ENCODE measurements at places on chromosomes 1 and 21. TPM values are rescaled to one million over a fixed set of nuclear protein-coding genes. Genes with fewer than 3 reads are reported as not detected.

GRCh38 chr1:200081969-200082245 is 54.4 kb downstream of the NR5A2 start:
- no peak overlapping the region for H3K27ac ChIP-seq
- no peaks in the 10 kb centered on the region for H3K4me1 ChIP-seq
- no peaks in the 10 kb centered on the region for H3K36me3 ChIP-seq
- peaks cover 22% of the 10 kb centered on the region for H3K27me3 ChIP-seq
- H3K4me3 ChIP-seq = no peak overlapping the region

DNA sequence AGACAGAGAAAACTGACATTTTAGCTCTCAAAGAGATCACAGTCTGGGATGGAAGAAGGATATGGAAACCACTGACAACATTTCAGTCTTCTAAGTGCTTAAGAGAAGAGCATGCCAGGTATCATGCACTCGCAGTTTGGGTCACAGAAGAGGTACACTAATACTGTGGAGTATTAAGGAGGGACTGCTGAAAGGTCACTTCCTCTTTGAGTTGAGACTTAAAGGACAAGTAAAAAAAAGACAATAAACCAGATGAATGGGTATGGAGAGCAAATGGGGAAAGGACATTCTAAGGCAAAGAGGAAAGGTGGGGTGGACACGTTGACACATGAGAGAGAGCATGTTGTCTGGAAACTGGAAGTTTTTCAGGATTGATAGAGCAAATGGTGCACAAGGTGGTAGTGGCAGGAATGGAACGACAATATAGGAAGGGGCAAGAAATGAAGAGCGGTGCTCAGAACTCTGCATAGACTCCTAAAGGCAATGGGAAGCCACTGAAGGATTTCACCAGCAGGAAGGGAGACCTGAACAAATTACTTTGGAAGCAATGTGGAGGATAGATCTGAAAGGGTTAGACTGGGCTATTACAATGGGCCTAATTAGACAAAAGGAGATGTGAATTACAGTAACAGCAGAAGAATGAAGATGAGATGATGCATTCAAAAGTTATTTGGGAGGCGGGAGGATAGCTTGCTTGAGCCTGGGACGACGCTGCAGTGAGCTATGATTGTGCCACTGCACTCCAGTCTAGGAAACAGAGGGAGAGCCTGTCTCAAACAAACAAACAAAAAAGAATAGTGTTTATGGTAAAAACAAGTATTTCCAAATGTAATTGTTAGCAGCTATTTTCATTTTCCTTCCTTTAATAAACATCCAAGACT is 11.1 kb downstream of the DIPK1A start:
- H3K4me3 ChIP-seq = no peak overlapping the region
- DNase-seq = no peak
- H3K27me3 ChIP-seq = no peaks in the 10 kb centered on the region
- no peaks in the 10 kb centered on the region for H3K4me1 ChIP-seq
- H3K36me3 ChIP-seq = no peaks in the 10 kb centered on the region
- H3K27ac ChIP-seq = no peak overlapping the region

GRCh38 chr1:49234988-49235387 is 458.3 kb upstream of the BEND5 start:
- no peaks in the 10 kb centered on the region for H3K36me3 ChIP-seq
- H3K4me1 ChIP-seq = no peaks in the 10 kb centered on the region
- H3K27ac ChIP-seq = no peak overlapping the region
- no peak overlapping the region for H3K4me3 ChIP-seq
- H3K27me3 ChIP-seq = no peaks in the 10 kb centered on the region
- DNase-seq = no peak

- peaks cover 19% of the 10 kb centered on the region for H3K4me1 ChIP-seq
- H3K36me3 ChIP-seq = no peaks in the 10 kb centered on the region
- H3K27me3 ChIP-seq = no peaks in the 10 kb centered on the region
These were observed 12.4 kb downstream of the KCNQ4 start for GRCh38 chr1:40795811-40796586.

- peaks cover 19% of the 10 kb centered on the region for H3K4me1 ChIP-seq
- DNase-seq = no peak
- H3K27ac ChIP-seq = no peak overlapping the region
- no peaks in the 10 kb centered on the region for H3K36me3 ChIP-seq
These were observed 176.3 kb upstream of the EDN2 start for GRCh38 chr1:41660570-41661427.

- H3K4me3 ChIP-seq = no peak overlapping the region
- H3K27me3 ChIP-seq = no peaks in the 10 kb centered on the region
- peak; percentile 42 for DNase-seq
- peak overlapping the region; percentile 79 for H3K27ac ChIP-seq
- no peaks in the 10 kb centered on the region for H3K36me3 ChIP-seq
- H3K4me1 ChIP-seq = no peaks in the 10 kb centered on the region
These were observed 3.5 kb downstream of the GNAT2 start for GRCh38 chr1:109615879-109616278.

DNA sequence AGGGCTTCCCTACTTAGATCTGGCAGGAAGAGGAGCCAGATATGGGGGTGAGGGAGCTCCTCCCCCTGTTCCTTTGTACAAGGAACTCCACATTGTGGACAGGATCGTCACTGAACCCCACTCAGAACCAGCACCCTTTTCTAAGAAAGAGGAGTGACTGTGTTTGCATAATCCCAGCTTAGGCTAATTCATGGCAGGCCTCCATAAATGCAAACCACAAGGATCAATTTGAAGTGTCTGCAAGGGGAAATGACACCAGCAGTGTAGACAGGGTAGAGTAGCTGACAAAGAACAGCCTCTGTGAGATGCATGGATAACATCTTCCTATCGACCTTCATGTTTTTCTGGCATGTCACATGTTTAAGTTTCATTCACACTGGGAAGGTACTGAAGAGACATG is 11.7 kb downstream of the MX1 start:
- H3K4me3 ChIP-seq = no peak overlapping the region
- H3K36me3 ChIP-seq = peaks cover 48% of the 10 kb centered on the region

- no peak for DNase-seq
- no peaks in the 10 kb centered on the region for H3K27me3 ChIP-seq
- no peak overlapping the region for H3K27ac ChIP-seq
- H3K4me1 ChIP-seq = peaks cover 38% of the 10 kb centered on the region
These were observed 15.6 kb downstream of the UTP11 start for GRCh38 chr1:38028105-38028591.

GRCh38 chr1:225911191-225912130 is 12.6 kb downstream of the PYCR2 start:
- peaks cover 10% of the 10 kb centered on the region for H3K4me1 ChIP-seq
- peak overlapping the region; percentile 39 for H3K4me3 ChIP-seq
- DNase-seq = peak; percentile 66
- H3K27me3 ChIP-seq = no peaks in the 10 kb centered on the region

DNA sequence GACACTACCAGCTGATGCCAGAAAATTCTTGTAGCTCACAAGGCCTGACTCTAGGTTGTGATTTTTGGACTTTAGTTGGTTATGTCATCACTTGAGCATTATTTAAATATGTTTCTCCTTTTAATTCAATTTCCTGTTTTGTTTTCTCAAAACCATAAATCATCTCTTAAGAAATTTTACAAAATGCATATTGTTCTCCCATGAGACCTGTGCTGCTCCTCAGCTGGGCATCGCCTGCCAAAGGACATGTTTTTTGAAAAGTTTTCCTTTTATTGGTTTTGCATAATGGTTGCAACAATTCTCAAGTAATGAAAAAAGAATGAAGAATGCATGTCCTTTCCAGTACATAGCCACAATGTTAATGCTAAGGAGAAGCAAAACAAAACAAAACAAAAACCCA is 204.7 kb upstream of the LYPLAL1 start:
- no peaks in the 10 kb centered on the region for H3K27me3 ChIP-seq
- no peak for DNase-seq
- H3K4me1 ChIP-seq = no peaks in the 10 kb centered on the region

DNA sequence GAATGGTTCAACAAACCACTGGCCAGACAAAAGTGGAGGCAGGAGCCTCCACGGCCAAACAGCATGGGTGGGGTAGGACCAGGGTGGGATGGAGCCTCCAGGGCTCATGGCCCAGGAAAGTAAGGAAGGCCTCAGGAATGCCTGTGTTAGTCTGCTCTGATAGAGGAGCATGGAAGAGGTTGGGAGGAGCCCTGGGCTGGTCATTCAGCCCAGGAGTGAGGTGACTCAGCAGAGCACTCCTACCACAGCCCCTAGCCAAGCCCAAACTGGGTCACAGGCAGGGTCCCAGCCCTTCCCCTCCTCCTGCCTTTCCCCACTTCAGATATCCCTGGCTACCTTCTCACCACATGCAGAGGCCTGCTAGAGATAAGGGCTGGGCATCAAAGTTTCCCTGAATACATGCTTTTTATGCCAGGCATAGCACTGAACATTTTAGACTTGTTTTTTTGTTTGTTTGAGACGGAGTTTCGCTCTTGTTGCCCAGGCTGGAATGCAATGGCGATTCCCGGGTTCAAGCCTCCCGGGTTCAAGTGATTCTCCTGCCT is 3.1 kb upstream of the SHISA4 start:
- peak overlapping the region; percentile 62 for H3K27ac ChIP-seq
- peaks cover 49% of the 10 kb centered on the region for H3K4me1 ChIP-seq
- no peaks in the 10 kb centered on the region for H3K36me3 ChIP-seq
- peak; percentile 86 for DNase-seq

DNA sequence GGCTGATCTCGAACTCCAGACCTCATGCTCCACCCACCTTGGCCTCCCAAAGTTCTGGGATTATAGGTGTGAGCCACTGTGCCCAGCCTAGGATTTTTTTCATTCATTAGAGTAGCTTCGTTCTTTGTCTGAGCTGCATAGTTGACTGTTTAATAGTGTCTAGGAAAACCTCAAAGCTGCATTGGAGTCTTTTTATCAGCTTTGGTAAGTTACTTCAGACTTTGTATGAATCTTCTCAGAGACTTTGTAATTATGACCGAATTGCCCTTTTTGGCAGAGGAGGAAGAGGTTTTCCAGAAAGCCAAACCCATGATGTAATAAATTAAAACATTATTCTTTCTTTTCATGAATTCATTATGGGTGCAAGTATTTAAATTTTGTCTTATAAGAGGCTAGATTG is 5.1 kb downstream of the DNAJB4 start:
- no peaks in the 10 kb centered on the region for H3K27me3 ChIP-seq
- H3K4me1 ChIP-seq = peaks cover 7% of the 10 kb centered on the region
- H3K4me3 ChIP-seq = no peak overlapping the region
- peak overlapping the region; percentile 6 for H3K27ac ChIP-seq
- no peak for DNase-seq

DNA sequence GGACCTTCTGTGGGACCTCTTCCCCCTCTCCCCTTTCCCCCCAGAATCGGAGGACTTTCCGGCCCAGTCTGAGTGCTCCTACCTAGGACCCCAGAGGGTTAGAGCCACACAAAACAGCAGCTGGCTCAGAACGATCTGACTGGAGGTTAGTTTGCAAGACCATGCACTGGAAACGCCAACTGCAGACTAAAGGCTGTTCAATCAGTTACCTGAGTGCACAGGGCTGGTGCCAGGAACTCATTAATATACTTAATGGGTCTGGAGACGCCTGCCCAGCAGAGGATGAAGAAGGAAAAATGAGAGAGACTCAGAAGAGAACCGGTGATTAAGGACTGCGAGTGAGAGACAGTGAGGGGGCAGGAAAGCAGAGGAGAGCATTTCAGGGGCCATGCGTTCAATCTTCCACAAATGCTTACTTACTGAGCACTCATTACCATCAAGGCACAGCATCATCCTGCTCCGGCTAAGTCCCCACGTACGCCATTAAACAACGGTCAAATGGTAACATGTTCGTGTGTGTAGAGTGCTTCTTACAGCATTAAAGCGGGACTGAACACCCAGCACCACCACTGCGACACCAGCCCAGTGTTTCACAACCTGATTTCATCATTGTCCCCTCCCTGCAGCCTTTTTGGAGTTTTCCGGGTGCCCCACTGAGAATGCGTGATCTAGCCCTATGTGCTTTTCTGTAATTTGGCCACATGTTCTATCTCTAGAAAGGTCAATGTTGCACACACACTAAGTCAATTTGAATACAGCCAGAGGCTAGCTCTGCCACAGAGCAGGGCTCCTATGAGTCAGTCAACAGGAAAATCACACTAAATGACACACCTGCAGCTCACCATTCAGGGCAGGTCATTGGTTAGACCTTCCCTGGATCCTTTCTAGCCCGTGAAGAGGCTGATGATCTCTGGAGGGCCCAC is 7.6 kb downstream of the ENO1 start:
- no peaks in the 10 kb centered on the region for H3K36me3 ChIP-seq
- H3K4me1 ChIP-seq = peaks cover 22% of the 10 kb centered on the region
- DNase-seq = no peak
- no peak overlapping the region for H3K4me3 ChIP-seq

GJA8 gene
- not detected for total RNA-seq

GUCA2B gene
- not detected for total RNA-seq

BMP8B gene
- total RNA-seq = 0.28 TPM

ELAPOR1 gene
- total RNA-seq = 0.50 TPM
